Heart left ventricle (tissue), 16 donors: ENCODE measurements at places on chromosomes 1 and 21.

DNA sequence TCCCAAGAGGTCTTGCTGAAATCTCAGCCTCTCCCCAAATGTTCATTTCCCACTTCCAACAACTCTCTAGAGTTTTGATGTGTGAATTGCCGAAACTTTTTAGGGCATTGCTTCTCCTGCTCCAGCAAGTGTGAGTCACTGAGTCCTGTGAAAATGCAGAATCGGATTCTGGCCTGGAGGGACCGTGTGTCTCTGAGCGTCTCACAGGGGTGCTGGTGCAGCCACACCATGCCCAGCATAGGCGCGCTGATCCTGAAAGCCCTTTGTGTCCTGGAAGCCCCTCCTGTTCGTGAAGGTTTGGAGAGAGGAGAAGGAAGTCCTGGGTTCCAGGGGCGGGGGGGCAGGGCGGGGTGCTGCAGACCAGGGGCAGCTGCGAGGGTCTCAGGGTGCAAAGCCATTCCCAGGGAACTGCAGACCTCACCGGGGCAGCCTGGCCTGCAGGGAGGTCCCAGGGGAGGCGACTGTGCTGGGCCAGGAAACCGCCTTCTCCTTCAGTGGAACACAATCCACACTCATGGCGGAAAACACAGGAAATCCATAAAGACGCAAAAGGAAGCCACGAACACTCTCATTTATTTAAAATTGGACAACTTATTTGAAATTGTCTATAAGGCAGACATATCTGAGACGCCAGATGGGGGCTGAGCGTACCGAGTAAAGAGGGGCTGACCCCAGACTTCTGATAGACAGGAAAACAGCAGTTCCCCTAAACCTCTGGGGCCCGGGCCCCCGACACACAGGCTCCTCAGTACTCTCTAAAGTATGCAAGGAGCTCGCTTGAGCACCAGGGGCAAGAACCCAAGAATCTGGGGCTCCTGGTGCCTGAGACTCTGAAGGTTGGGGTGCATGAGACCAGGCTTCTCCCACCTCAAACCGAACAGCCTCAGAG is 43.5 kb upstream of the ADARB1 start:
- peak; percentile 56 for DNase-seq

GRCh38 chr1:236000781-236001180 is 64.1 kb downstream of the NID1 start:
- DNase-seq, result no peak

DNA sequence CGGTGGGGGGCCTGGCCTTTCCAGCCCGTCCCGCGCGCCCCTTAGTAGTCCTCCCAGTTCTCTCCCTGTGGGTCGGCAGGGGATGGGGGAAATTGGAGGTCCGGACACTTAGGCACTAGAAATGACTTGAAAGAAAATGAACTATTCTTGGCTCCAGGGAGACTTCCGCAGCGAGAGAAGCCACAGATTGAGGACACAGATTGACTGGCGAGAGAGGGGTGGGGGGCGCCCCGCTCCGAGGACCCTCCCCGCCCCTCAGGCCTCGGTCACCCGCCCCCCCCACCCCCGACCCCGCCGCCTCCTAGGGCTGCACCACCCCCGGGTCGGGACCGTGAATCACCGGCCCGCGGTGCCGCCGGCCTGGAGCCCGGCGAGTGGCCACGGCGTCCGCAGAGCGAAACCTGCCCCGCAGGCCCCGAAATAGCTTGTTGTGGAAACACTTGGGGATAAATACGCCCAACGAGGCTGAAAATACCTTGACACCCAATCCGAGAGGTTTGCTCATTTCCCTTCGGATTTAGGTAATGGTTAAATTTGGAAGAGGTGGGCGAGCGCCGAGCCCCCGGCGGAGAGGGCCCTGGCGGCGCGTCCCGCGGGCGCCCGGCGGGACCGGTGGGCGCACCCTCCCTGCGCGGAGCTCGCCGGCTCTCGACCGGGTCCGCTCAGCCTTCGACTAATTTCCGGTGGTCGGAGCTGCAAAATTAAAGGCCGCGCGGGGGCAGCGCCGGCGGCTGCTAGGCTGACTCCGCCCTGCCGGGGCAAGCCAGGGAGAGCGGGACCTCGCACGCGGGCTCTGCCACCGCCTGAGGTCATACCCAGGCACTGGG is at the start of gene GFI1:
Gene GFI1 (minus strand): TSS at position 675 of the 827 bp plus-strand sequence. CDS start 3,438 bp downstream, outside the sequence.
- peak; percentile 29 for DNase-seq

DNA sequence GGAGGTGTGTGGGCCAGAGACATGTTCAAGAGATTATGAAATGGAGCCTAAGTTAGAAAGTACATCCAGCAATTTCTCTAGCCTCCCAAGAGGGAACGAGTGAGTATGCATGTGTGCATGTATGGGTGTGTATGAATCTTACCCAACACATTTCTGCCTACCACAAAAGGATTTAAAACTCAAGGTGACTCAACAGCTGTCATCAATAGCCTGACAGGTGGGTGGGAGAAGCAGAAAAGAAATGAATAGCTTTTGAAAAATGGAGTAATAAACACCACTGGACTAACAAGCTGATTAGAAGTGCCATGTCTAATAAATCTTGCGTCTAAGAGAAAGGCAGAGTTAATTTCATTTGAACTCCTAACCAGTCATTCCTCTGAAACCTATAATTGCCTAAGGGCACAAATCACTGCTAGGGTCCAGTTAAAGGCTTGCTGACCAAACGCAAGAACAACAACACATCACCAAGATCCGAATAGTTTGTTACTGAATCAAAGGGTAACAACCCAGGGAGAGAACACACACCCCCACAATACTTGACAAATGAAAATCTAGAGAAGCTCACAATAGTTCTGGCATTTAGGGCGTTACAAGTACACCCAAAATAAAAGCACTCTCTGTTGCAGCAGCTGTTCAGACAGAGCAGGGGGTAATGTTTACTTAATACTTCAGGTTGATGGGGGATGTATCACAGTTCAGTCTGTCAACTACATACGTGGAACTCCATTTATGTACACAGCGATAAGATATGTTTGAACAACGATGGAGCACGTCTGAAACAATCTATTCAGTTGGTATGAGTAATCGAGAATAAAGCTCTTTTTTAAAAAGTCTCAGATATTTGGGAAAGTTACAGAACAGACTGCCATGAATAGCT is 1.4 kb downstream of the KIAA0319L start:
- no peak for DNase-seq

DNA sequence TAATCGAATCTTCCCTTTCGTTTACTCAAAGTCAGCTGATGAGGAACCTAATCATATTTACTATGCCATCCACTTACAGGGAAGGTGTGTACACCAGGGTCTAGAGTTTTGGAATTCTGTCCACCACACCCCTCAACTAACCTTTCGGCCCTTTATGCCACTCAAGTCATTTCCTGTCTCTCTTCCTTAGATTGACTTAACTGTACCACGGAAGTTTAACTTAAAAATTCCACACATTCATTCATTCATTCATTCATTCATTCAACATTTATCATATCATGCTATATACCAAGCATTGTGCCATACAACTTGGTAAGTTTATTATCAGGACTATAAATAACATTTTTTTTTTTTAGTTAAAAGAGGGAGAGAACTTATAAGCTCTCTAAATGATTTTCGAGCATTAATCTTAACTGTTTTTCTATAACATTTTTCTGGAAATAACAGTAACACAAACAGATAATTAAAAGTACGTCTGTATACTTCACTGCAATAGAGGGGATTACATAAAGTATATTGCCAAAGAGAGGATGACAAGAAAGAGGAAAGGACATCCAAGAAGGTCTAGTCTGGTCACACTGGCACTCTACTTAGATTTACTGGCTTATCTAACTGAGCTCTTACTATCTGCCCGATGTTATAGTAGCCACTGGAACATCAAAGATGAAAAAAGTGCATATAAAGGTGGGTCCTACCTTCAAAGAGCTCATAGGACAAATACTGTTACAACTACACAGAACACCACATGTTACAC is 243.7 kb downstream of the PBX1 start:
- DNase-seq, result no peak

DNA sequence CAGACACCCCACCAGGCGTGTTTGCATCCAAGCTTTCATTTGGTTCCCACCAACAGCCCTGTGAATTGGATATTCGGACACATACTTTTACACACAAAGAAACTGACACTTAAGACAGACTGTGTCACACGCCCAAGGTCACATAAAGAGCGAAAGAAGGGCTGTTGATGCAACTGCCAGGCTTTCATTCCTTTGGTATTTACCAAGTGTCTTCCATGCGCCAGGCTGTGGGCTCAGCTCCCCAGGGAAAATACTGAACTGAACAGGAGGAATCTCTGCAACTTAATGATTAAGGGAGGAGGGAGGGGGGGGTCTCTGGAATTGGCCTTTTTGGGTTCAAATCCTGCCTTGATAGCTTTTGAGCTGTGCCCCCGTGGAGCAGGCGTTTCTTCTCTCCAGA is 122.8 kb downstream of the ACTL8 start:
- DNase-seq, result no peak

DNA sequence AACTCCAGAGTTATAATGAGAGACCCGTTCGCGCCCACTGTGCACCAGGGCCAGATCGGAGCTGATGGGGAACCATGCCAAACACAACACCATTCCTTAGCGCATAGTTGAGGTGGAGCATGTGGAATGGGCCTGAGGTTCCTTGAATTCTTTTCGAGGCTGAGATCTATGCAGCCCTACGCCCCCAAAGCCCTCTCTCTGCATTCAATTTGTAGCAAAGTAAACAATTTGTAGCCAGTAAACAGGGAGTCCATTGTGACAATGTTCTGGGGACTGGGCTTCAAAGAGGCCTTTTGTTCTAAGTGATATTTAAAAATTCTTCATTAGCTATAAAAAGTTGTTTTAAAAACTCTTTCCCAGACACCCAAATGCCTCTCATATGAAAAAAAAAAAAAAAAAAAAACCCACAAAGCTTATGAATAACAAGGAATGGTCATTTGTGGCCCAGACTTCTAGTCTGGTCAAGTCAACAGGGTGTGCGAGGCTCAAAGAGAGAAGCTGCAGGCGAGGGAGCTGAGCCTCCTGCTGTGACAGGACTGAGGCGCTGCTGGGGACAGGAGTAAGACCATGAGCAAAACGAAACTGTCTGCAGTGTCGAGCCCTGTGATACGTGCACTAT is 30.6 kb upstream of the KCNE2 start:
- DNase-seq, result no peak

- no peak for DNase-seq
Observed at GRCh38 chr1:54678776-54679643, 36.7 kb upstream of the TTC4 start.

GRCh38 chr21:43849532-43850299 is 15.3 kb upstream of the AGPAT3 start:
- no peak for DNase-seq

GRCh38 chr1:42817976-42818375 is 779 bp upstream of the SVBP start:
- no peak for DNase-seq

DNA sequence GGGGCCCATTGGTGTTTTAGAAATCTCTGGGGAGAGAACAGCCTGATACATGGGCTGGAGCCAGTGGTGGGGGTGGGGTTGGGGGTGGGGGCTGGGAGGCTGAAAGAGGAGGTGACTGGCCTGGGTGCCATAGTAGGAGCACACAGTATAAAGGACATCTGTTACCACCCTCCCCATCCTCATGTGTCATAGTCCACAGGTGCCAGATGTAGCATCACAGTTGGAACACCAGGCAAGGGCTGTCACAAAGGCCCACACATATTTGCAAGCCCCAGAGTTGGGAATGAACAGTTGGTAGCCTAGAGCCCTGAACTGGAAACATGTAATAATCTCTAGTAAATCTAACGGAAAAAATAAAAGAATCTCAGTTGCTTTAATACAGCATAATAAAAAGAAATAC is 55.1 kb upstream of the CR2 start:
- no peak for DNase-seq

GRCh38 chr1:231357831-231358354 is 19.8 kb downstream of the SPRTN start:
- no peak for DNase-seq

GRCh38 chr1:76075188-76075489 is 593 bp downstream of the ST6GALNAC3 start:
- DNase-seq, result no peak

GRCh38 chr1:247243524-247244137 is 12.2 kb upstream of the VN1R5 start:
- no peak for DNase-seq

- no peak for DNase-seq
Observed at GRCh38 chr21:33027401-33028286, 1.9 kb downstream of the OLIG2 start.

DNA sequence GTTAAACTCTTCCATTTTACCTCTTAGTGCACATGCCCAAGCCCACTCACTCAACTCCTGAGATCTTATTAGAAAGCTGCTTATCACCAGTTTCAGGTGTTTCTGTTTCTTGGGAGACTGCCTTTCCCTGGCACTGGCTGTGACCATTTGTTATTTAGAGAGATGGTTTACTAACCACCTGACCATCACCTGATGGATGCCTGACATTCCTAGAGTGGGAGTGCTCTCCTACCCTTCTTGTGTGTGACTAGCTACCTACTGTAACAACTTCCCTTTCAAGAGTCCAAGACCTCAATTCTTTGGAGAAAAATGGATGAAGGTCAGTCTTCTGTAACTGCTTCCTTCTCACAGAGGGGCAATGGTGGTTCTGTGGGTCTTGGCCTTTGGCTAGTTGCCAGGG is 755.2 kb upstream of the ADAMTS5 start:
- no peak for DNase-seq

DNA sequence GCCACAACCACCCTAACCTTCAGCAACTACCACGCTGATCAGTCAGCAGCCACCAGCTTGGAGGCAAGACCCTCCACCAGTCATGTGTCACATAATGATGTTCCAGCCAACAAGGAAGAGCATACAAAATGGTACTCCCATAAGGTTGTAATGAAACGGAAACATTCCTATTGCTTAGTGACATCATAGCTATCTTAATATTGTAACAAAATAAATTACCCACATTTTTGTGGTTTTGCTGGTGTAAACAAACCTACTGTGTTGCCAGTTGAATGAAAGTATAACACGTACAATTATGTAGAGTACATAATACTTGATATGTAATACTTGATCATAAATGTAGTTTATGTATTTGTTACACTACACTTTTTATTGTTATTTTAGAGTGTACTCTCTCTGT is 1363.2 kb upstream of the ADGRL4 start:
- DNase-seq, result no peak

- no peak for DNase-seq
Observed at GRCh38 chr1:49597436-49597835, 426.3 kb downstream of the AGBL4 start.

DNA sequence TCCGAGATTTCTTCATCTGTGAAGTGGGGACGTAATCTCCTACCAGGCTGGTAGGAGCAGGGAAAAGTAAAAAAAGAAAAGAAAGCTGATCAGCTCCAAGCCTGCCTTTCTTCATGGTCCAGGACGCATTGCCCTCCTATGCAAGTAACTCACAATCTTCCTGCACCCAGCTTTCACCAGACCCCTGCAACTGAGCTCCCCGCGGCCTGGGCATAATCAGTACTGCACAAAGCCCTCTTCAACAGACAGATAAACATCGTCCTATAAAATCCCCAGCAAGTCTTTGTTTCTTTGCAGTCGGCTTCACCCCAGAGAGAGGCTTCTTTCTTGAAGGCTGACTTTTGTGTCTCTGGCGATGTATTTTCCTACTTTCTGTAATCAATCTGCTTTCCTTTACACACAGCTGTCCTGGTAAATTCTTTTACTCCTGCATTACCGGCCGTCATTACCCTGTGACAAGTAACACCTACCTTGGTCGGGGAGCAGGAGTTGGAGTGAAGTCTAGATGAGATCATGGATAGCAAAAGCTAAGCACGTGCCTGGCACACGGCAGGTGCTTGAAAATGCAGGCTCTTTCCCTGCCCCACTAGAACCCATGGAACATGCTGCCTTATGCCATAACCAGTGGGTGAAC is 8.3 kb downstream of the PADI1 start:
- no peak for DNase-seq

- no peak for DNase-seq
Observed at GRCh38 chr1:149972547-149972946, 35.9 kb upstream of the MTMR11 start.

GRCh38 chr1:203360547-203361185 is 9.7 kb upstream of the FMOD start:
- no peak for DNase-seq
